ENCODE measurements at places on chromosomes 5 and 9.

DNA sequence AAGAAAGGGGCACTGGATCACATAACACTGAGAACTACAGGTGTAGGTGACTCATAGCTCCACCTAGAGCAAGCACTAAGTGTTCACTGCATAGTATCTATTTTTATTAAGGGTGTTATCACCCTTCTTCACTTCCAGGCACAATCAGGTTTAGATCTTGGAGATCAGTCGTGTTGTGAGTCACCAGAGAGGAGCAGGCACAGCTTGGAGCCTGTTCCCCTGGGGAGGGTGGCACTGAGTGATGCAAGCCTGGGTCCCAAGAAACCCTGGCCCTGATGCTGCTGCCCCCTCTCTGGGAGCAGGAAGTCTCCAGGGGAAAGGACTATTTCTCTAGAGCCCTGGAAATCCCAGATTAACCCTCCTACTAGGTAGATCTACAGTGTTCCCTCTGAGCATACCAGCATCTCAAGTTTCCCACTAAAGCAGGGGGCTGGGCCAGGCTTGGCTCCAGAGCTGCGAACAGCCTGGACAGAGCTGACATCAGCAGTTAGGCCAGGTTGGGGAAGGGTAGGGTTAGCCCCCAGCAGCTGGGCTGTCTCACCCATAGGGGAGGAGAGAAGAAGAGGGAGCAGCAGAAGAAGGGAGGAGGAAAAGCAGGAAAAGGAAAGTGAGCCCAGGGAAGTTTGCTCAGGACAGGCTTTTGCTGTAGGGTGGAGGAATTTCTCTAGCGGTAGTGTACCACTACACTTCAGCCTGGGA is 28.1 kb upstream of the SPINK4 start:
- DNase-seq, result no peak

DNA sequence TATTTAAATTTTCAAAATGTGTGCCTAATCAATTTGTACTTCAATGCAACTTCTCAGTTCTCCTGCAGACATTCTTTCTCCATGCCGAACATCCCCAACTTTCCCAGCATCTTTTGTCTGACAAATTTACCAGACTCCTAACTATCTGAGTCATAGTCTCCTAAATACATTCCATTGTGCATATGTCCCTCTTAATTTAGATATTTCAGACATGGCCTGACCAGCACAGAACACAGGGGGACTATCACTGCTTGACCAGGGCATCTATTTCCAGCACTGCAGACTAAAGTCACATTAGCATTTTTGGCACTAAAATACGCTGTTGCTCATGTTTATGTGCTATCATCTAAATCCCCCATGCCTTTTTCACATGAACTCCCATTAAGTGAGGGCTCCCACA is 71.9 kb downstream of the ITGA1 start:
- DNase-seq, result no peak

- no peak for DNase-seq
These were observed 70.0 kb downstream of the RXRA start for GRCh38 chr9:134396258-134396742.

DNA sequence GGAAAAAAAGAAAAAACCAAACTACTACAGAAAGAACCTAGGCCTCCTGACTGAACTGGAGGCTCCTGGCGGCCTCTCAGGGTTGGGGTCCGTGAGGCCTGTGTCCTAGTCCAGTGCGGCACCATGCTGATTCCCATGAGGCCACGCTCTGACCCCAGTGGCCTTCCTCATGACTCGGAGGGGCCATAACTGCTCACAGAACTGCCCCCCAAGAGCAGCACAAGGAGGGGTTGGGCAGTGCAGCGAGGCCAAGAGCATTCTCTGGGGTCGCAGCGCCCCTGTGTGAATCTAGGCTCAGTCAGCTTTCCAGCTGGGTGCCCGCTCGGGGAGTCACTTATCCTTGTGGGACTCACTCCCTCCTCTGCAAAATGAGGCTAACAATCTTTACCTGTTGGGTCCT is 79.3 kb upstream of the FBXW11 start:
- DNase-seq, result no peak

- DNase-seq, result no peak
These were observed 59.5 kb upstream of the GGTA1 start for GRCh38 chr9:121559183-121559582.

DNA sequence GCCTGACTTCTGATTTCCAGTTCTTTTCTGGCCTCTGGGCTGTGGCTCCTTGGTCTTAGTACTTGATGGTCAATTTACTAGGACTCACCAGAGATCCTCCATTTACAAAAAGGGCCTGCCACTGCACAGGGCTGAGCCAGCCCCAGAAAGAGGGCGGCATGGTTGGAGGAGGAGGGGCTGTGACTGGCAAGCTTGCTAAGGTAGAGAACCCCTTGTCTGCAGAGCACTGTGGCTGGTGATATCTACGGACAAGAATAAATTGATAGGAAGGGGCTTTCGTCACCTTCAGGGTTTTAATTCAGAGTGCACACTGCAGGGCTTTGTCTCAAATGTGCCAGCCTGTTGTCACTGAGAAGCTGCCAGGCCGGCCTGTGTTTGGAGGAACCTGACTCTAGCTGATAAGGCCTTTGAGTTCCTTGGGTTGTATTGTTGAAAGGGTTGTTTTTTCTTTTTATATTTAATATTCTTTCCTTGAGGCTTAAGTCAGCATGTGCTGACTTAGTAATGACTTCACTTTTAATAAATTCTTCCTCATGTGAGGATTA is 15.1 kb downstream of the SLC22A5 start:
- DNase-seq, result no peak

GRCh38 chr5:14041528-14042192 is 97.2 kb upstream of the DNAH5 start:
- no peak for DNase-seq
